ENCODE measurements at places on chromosomes 7 and 10. TPM values are rescaled to one million over a fixed set of nuclear protein-coding genes. Genes with fewer than 3 reads are reported as not detected.
A peak's percentile ranks its signal among the peaks of the same experiment; 100 is the strongest.

GRCh38 chr10:45227042-45227441, 88.4 kb downstream of the OR13A1 start:
- no peak for DNase-seq

NPFFR1 gene
- polyA plus RNA-seq = not detected

LEP gene
- polyA plus RNA-seq = not detected

NRG3 gene
- polyA plus RNA-seq = not detected

ADAMTS14 gene
- not detected for polyA plus RNA-seq

DNA sequence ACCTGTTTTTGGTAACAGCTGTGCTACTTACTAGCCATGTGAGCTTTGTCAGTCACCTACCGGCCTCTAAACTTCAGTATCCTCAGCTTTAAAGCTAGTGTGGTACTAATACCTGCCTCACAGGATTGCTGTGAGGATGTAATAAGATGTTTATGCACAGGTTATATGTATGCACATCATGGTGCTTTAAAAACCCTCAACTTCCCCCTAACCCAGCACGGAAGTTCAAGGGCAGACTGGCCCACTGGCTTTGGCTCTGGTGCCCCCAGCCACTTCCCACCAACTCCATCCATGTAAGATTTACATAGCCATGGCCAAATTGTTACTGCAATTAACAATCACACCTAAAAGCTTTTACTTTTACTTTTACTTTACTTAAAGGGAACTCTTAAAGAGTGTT, 676.0 kb upstream of the GALNT17 start:
- DNase-seq = peak; percentile 17

- DNase-seq = no peak
These were observed 20.5 kb upstream of the COL1A2 start for GRCh38 chr7:94374231-94374630.

MAGI2 gene
- 0.04 TPM for polyA plus RNA-seq

GRCh38 chr7:131109759-131110296, 217.8 kb upstream of the MKLN1 start:
- DNase-seq = peak; percentile 62

ENKUR gene
- 0.73 TPM for polyA plus RNA-seq

SLC18A3 gene
- polyA plus RNA-seq = not detected

GRCh38 chr10:133069033-133069525, 18.6 kb upstream of the ADGRA1 start:
- DNase-seq = no peak

GIMAP4 gene
- polyA plus RNA-seq = 4.4 TPM

DNA sequence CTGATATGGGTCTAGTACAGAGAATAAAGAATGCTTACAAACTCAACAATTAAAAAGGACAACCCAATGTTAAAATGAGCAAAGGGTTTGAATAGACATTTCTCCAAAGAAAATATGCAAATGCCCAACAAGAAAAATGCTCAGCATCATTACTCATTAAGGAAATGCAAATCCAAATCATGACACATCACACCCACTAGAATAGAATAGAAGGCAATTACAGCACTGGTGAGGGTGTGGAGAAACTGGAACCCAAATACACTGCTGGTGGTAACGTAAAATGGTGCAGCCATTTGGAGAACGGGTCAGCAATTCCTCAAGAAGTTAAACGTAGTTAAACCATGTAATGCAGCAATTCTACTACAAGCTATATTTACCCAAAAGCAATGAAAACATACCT, 53.8 kb downstream of the KDM7A start:
- no peak for DNase-seq

DNA sequence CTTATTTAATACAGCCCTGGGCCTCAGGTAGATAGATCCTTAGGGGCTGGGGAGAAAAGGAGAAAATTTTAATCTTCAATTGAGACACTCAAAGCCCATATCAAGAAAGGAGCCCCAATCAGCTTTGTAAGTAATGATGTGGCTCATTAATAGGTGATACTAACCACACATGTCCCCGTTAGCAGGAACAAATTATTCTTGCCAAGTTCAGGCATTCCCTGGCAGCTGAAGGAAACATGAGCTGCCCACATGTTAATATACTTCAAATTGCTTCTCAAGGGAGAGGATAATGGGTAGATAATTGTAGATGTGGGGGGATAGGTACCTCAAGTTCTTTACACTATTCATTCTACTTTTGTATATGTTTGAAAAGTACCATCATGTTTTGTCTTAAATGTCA, 14.5 kb downstream of the IFIT5 start:
- DNase-seq = no peak

GRCh38 chr10:57964351-57964750, 303.3 kb downstream of the IPMK start:
- no peak for DNase-seq

GRCh38 chr7:80940539-80941207, 21.8 kb upstream of the SEMA3C start:
- no peak for DNase-seq

C10orf88 gene
- polyA plus RNA-seq = 8.7 TPM

ADARB2 gene
- not detected for polyA plus RNA-seq

DNA sequence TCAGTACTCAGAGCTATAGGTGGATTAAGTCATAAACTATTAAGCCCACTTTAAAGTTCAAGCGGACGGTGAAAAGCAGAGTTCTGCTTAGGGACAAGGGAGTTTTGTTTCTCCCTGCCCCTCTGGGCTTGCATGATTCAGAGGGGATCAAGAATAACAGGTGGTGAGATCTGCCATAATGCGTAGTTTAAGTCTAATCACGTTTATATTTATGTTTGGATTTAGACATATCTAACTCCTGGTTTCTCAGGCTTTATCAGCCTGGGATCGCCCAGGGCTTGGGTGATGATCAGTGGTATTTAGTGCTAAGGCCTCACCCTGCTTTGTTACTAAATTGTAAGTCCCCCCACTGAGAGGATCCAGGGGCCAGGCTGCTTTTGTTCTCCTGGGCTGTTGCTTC, 335.4 kb upstream of the NRP1 start:
- DNase-seq = no peak

FFAR4 gene
- polyA plus RNA-seq = not detected

GRCh38 chr7:46385662-46386309, 464.7 kb upstream of the IGFBP3 start:
- no peak for DNase-seq

CNTNAP2 gene
- 38.2 TPM for polyA plus RNA-seq

GRCh38 chr7:45073786-45074527, 14.8 kb downstream of the NACAD start:
- DNase-seq = no peak

GRCh38 chr7:2928613-2929311, 84.7 kb upstream of the GNA12 start:
- DNase-seq = no peak

- DNase-seq = no peak
These were observed 386 bp downstream of the ABHD11 start for GRCh38 chr7:73738220-73738611.

DNA sequence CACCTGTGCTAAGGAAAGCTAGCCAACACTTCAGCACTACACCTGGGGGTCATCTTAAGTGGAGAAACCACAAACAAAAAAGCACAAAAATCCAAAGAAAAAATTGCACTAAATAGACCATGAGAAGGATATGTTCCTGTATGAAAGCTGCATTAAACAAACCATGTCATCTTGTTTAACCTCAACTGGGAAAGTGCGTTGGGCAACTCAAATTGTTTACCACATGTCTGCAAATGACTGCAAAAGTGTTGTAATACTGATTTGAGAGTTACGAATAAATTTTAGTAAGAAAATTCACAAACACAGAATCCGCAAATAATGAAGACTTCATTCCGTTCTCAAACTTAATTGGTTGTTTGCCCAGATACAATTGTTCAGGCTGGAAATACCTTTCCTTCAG, 111.9 kb upstream of the EGFR start:
- DNase-seq = no peak

GRCh38 chr10:76086761-76087639, 655.6 kb downstream of the LRMDA start:
- DNase-seq = no peak

WAPL gene
- 38.8 TPM for polyA plus RNA-seq

NUDT13 gene
- polyA plus RNA-seq = 1.5 TPM

HOXA4 gene
- not detected for polyA plus RNA-seq

- DNase-seq = no peak
These were observed 50.1 kb upstream of the ADRB1 start for GRCh38 chr10:113993489-113993991.

DNA sequence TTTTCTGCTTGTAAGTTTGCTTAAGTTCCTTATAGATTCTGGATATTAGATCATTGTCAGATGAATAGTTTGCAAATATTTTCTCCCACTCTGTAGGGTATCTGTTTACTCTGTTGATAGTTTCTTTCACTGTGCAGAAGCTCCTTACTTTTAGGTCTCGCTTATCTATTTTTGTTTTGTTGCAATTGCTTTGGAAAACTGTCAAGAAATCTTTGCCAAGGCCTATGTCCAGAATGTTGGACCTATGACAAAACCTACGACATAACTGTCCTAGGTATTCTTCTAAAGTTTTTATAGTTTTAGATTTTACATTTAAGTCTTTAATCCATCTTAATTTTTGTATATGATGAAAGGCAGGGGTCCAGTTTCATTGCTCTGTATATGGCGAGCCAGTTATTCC, 27.4 kb downstream of the COA1 start:
- no peak for DNase-seq

- peak; percentile 68 for DNase-seq
These were observed 671 bp upstream of the ATAD1 start for GRCh38 chr10:87818505-87819288.

MMP21 gene
- polyA plus RNA-seq = not detected

DNA sequence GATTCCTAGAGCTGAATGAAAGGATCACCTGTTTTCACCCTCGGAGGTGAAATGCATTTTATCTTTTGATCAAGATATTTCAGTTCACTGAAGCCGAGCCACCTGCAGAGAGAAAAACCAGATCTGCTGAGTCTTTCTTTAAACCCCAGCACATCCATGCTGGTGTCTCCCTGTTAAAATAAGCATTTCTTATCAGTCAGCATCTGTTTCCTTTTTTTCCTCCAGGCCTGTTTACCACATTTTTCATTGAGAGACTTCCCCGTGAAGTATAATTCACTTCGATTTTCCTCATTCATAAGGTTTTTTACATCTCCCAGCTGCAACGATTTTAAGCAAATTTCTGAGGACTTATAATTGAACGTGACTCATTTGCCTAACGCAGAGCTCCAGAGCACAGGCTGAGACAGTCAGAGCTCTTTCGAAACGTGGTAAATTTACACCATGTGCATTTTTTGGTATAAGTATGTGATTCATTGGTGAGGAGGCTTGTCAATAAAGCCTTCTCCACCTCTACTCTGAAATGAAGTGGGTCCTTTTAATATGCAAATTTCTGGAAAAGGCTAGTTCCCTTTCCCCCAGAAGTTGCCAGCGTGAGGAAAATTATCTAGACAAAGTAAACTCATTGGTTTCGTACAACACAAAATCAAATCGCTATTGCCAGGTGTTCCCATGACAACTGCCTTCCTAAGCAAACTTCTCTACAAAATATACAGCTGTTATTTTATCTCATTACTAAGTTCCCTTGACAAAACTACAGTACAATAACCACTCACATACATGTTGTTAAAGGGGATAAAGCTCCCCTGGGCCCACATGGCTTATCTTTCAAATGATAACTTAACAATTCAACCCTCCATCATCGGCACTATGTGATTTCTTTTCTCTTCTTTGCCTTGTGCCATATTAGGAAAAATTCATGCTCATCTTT, 374.8 kb upstream of the AKR1E2 start:
- no peak for DNase-seq
